Progenitor cell of endocrine pancreas (in vitro differentiated cells): ENCODE measurements at places on chromosomes 1 and 21. TPM values are rescaled to one million over a fixed set of nuclear protein-coding genes. Genes with fewer than 3 reads are reported as not detected.

DNA sequence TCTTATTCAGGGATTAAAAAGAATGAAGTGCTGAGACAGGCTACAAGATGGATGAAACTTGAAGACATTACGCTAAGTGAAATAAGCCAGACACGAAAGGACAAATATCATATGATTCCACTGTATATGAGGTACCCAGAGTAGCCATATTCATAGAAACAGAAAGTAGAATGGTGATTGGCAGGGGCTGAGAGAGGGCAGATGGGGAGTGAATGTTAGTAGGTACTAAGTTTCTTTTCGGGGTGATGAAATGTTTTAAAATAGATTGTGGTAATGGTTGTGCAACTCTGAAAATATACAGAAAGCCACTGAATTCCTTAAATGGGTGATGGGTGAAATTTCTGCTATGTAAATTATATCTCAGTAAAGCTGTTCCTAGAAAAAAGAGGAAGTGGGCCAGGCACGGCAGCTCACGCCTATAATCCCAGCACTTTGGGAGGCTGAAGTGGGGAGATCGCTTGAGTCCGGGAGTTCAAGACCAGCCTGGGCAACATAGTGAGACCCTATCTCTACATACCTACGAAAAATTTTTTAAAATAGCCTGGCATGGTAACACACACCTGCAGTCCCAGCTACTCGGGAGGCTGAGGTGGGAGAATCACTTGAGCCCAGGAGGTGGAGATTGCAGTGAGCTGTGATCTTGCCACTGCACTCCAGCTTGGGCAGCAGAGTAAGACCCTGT is 15.9 kb downstream of the SLC27A3 start:
- DNase-seq: no peak

GRCh38 chr1:50492142-50492541 is 68.9 kb upstream of the DMRTA2 start:
- no peak for DNase-seq

DNA sequence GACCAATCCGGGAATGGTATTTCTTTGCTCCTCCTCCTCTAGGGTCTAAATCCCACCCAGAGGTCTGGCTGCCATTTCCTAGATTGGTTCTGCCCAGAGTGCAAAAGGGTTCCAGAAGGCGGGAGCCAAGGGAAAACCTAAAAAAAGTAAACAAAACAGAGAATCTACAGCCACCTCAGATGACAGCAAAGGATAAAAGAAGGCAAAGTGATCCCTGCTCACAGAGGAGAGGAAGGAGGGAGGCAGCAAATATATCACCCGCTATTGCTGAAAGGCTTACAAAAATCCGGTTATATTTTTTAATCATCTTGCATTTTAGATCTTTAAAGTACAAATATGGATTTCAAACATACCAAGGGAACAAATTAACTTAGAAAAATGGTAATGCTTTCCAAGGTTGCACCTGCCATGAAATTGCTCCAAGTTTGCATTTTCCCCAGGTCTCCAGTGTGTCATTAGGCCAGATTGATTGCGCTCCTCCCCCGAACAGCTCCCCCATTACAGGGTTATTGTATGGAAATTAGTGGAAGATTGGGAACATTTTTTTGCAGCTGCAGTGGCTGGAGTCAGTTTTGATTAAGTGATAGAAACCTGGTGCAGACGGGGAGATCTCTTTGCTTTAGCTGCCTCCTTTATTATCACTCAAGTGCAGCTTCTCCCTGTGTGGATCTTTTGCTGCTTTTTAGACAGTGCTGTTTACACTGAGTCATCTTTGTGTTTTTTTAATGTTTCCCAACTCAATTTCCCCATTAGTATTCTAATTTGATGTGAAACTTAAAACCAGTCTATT is 280.5 kb upstream of the CAMK1G start:
- no peak for DNase-seq

Gene NKAIN1
- total RNA-seq: 15.5 and 16.1 TPM in 2 replicates

DNA sequence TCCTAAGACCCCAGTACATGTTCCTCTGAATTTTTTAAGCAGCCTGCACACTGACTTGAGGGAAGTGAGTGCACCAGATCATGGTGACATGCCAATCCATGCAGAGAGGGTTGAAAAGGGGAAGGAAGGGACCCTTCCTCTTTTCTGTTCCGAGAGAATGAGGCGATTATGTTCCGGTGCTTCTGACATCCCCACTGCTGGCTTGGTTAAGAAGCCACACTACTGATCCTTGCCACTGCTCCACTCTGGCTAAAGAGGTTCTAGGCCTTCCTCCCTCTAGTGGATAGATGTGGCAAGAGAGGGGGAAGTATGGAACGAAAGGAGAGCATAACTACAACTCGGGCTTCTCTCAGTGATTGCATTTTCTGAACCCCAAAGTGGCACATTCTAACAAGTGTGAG is 1.8 kb upstream of the CYB5R1 start:
- DNase-seq: no peak

Gene MYOC
- not detected in 2 replicates for total RNA-seq

GRCh38 chr1:227225715-227226346 is 92.5 kb downstream of the CDC42BPA start:
- DNase-seq: no peak

DNA sequence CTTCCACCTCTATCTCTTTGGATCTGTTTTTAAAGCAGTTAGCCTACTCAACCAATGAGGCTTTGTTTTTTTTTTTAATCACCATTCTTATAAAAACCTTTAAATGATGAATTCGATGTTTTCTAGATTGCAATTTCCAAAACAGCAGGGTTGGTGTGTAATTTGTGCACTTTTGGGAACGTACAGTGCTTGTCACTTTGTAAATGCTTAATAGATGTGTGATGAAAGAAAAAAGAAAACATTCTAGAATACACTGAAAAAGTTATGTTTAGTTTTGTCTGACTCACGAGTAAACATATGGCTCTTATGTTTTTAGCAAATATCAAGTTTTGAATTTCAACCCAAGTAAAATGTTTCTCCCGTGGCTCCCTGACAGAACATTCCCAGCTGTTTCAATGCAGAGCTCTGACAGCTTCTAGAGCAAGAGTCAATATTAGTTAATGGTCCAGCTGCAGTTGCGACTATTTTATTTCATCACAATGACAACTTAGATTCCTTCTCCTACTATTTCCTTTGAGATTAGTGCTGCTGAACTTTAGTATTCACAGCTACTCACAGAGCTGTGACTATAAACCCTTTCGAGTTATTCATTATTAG is 362.5 kb upstream of the ADAMTS5 start:
- DNase-seq: no peak

DNA sequence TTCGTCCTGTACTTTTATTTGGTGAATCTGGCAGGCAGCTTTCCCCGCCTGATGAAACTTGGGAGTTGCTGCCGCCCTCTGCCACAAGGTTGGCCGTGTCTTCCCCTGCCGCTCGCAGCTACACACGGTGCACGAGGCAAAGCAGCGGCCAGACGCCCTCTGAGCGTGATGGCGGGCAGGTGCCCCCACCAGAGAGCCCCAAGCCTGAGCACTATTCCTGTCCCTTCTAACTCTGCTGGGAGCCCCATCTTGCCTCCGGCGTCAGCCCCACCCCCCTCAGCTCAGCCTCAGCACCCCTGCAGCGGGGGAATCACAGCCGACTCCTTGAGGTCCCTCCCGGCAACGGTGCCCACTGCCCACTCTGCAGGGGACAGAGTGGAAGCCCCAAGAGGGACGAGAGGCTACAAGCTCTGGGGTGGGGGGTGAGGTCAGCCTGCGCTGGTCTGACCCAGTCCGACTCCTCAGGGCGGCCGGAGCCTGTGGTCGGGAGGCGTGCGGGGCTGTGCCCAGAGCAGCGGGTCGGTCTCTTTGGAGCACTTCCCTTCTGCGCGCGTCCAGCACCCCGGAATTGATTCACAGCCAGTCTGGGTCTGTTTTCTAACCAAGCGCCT is 41.3 kb downstream of the RIPK4 start:
- DNase-seq: no peak
